ENCODE measurements at places on chromosomes 6 and 20. TPM values are rescaled to one million over a fixed set of nuclear protein-coding genes. Genes with fewer than 3 reads are reported as not detected.

DNA sequence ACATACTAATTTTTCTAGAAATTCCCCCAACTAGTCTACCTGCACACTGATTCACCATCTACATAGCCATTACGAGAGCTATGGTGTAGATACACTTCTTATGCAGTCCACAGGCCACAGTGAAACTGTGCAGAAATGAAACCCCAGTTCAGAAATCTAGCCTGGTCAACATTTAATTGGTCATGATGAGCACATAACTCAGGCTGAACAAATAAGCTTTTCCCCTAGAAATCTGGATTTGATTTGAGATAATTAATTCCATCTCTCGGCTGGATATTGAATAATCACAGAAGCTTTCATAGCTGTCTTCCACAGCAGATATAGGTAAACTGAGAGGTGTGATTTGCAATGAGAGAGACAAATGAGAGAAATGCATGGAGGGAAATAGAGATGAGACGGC is 22.6 kb upstream of the TINAG start:
- no peak for DNase-seq

- DNase-seq = no peak
Measured at GRCh38 chr6:96939007-96939805, 14.7 kb downstream of the KLHL32 start.

GRCh38 chr6:89959883-89960282 is 65.6 kb downstream of the GJA10 start:
- no peak for DNase-seq

PLA2G7 gene
- total RNA-seq = 38.2 TPM

ABHD16B gene
- not detected for total RNA-seq

PSMF1 gene
- total RNA-seq = 76.8 TPM

PCSK2 gene
- 2.7 TPM for total RNA-seq

COL9A1 gene
- 9.4 TPM for total RNA-seq

Measured in prostate gland (tissue), 2 donors.